NCI-H1105 (cell line): ENCODE measurements at places on chromosomes 7 and 10.

- DNase-seq, result no peak
Measured at GRCh38 chr10:17226891-17227303, 1.1 kb upstream of the VIM start.

DNA sequence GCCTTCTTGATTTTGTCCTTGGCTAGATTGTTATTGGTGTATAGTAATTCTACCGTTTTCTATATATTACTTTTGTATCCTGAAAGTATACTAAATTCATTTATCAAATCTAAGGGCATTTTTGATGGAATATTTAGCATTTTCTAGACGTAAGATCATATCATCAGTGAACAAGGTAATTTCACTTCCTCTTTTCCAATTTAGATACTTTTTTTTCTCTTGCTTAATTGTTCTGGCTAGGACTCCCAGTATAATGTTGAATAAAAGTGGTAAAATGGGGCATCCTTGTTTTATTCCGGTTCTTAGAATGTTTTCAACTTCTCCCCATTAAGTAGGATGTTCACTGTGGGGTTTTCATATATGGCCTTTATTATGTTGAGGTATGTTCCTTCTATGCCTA is 260.7 kb downstream of the POLR1F start:
- no peak for DNase-seq

DNA sequence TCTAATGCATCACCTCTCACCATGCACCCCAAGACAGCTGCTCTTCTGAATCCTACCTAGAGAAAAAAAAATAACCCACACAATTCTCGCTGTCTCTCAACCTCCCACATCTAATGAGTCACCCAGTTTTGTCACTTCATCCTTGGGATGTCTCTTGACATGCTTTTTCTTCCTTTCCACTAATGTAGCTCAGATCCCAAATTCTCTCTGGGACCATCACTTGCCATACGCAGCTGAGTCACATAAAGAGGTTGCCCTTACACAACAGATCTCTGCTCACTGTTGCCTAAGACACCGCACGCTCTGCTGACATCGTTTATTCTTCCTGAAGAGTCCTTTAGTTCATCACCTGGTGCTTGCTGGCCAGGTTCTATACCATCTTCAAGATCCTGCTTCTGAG is 606.0 kb upstream of the GALNT17 start:
- no peak for DNase-seq

DNA sequence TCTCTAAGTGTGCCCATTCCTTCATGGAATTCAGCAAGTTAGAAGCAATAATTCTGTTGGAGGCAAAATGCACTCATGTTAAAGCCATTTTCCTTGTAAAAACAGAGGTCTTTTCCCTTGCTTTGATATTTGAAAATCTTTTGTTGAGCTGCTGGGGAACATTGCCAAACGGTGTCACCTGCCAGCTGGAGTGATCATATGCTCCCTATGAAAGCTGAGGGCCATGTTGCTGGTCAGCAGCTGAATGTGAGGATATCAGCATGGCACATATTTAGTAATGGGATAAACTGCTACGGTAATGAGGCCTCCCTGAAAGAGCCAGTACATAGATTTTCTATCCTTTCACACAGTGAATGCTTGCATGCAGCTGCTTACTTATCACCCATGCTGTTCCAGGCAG is 224.3 kb downstream of the THSD7A start:
- peak; percentile 82 for DNase-seq

DNA sequence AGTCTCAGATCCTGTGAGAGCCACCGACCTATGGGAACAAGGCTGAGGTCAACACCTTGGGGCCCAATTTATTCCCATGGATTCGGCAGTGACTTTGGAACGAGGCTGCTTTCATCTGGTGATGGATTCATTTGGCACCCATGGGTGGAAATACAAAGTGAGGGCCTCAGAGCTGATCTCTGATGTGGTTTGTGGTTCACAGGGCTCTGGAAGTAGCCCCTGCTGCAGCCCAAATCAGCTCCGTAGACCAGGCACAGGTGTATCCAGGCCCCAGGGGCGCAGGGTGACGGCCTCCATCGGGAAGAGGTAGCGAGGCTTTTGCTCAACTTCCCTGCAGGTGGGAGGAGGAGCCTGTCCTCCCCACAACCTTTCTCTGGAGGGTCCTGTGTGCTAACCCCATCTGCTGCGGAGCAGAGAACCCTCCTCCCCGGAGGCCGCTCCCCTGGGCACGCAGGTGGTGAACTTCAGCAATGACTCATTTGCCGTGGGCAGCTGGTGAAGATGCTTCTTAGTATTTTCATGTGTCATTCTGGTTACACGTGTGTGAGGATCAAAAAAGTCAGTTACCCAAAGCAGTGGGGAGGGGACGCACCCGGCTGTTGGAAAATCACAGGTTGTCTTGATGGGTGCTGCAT is 7.5 kb upstream of the JAKMIP3 start:
- DNase-seq, result no peak

DNA sequence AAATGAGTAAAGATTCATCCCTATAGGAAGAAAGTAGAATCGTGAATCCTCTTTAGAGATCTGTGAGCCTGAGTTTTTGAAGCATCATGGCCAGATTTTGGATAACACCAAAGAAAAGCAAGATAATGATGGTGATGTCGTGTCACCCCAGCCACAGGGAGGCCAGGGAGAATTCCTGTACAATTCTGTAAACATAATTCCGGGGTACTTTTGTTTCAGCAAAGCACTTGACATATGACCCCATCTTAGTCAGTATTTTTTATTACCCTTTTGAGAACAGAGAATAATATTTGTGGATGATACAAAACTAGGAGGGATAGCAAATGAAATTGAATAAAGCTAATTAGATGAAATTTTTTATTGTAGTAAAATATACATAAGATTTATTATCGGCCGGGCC is 33.8 kb downstream of the NACAD start:
- DNase-seq, result no peak

DNA sequence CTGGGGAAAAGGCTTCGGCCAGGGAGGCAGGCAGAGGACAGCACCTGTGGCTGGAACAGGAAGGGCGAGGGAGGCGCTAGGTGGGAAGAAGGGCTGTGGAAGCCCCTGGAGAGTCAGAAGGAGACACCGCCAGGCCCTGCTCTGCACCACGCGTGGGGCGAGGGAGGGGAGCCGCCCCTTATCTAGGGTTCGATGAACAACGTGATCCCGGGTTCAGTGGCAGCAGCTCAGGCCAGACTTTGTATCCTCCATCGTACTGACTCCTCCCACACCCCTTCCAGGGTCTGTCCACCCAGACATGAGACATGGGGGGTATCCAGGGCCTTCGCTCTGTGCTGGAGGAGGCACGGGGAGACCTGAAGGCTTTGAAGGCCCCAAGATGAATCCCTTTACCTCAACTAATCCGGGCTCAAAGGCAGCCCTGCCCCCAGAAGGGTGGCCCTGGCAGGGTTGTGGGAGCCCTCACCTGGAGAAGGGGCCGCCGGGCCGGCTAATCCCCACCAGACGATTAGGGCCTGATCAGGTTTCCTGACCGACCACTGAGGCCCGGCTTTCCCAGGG is 110.8 kb downstream of the PDGFA start:
- no peak for DNase-seq

- DNase-seq, result no peak
Measured at GRCh38 chr7:129010075-129010474, 44.8 kb downstream of the TNPO3 start.

DNA sequence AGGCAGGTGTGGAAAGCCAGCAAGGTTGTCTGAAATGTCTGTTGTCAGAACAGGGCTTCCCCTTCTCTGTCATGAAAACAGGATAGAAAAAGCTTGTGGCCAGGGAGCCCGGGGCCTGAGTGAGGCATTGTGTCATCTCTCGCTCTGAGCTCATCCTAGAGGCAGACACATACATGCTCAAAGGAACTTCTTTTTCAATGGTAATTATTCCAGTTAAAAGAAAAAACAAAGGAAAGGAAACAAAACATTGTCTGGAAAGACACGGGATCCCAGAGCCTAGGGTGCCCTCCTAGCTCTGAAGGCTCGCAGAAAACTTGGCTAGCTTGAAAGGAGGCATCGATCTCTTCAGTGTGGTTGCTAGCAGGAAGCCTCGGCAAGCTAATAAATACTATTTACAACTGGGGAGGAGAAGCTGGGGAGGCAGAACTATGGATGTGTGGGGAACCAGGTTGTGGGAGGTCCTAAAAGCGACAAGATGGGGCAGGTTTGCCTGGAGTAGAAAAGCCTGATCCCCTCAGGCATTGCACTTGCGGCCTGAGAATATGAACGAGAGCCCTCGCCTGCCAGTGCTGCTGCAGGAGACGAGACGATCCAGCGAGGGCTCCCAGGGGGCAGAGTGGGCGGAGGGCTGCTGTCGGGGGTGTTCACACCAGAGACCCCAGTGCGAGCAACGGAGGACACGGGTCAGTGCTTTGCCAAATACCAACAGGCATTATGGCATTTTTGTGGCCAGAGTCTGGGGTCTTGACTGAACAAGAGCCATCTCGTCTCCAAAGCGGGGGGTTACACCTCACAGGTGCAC is 32.8 kb upstream of the DGKI start:
- DNase-seq, result no peak

GRCh38 chr7:139494835-139495579 is 11.5 kb upstream of the KLRG2 start:
- DNase-seq, result no peak

- DNase-seq, result no peak
Measured at GRCh38 chr10:36232935-36233334, 590.8 kb upstream of the FZD8 start.

DNA sequence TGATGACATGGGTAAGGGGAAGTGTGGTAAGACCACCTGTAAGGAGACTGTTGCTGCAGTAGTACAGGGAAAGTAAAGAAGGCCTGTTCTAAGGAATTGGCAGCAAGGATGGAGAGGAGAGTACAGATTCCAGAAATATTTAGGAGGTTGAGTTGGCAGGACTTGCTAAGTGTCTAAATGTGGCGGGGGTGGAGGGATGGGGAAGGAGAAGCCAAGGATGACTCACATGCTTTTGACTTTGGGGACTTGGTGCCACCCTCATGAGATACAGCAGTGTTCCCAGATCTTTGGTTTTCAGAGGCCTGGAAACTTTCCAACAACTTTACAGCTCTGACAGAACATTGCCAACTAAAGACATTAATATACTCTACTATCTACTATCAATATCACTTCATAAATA is 45.4 kb downstream of the CDK6 start:
- no peak for DNase-seq

GRCh38 chr7:23963461-23964165 is 253.6 kb downstream of the STK31 start:
- DNase-seq, result no peak
